ENCODE measurements at places on chromosomes 2 and 18. TPM values are rescaled to one million over a fixed set of nuclear protein-coding genes. Genes with fewer than 3 reads are reported as not detected.

GRCh38 chr2:24456599-24457556, 34.2 kb upstream of the NCOA1 start:
- DNase-seq = peak; percentile 79

- no peak for DNase-seq
Observed at GRCh38 chr2:168685600-168686451, 116.6 kb upstream of the NOSTRIN start.

- no peak for DNase-seq
Observed at GRCh38 chr2:159088906-159089305, 120.5 kb downstream of the TANC1 start.

Gene CTNNA2
- not detected for total RNA-seq

Gene CXCR4
- total RNA-seq = 12.4 TPM
